ENCODE measurements at places on chromosomes 11 and 22.

- DNase-seq: no peak
These were observed 12.7 kb downstream of the BLID start for GRCh38 chr11:122103321-122103720.

GRCh38 chr11:120746376-120746775, 234.8 kb downstream of the GRIK4 start:
- no peak for DNase-seq

DNA sequence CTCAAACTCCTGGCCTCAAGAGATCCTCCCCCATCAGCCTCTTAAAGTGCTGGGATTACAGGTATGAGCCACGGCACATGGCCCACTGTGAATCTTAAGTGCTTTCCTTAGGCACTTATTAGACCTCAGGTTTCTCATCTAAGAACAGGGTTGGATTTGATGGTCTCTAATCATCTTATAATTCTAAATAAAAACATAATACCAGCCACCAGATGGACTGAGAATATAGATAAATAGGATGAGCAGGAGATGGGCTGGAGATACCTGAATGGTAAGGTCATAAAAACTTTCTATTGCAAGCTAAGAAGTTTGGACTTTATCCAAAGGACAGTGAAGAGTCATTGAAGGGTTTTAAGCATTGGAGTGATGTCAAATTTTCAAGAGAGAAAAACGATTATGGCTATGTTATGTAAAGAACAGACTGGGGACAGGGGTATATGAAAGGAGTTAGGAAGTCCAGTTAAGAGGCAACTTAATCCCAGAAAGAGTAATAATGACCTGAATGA, 85.2 kb downstream of the RELT start:
- no peak for DNase-seq

- DNase-seq: no peak
These were observed 34.6 kb upstream of the CAVIN3 start for GRCh38 chr11:6354651-6355485.

DNA sequence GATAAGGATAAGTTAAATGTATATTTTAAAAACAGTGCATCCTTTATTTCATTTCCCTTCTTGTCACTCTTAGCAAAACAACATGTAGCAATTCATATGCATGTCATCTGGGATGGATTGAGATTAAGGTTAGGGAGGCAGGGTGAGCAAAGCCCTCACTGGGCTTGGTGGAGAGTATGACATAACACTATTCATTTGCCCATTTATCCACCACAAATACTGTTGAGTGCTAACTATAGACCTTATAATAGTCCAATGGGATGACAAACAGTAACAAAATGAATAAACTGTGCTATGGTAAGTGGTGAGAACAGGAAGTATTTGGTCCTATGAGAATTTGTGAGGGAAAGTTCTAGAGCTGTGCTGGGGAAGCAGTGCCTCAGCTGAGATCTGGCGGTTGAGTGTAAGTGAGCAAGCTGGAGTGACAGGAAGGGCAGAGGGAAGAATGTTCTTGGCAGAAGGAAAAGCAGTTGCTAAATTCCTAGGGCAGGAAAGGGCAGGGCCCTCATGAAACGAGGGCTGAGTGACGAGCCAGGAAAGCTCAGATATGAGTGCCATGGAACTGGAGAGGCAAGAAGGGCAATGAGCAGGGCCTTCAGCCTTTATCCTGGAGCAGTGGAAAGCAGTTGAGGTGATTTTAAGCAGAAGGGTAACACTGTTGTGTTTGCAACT, 6.7 kb downstream of the HSD17B12 start:
- no peak for DNase-seq

DNA sequence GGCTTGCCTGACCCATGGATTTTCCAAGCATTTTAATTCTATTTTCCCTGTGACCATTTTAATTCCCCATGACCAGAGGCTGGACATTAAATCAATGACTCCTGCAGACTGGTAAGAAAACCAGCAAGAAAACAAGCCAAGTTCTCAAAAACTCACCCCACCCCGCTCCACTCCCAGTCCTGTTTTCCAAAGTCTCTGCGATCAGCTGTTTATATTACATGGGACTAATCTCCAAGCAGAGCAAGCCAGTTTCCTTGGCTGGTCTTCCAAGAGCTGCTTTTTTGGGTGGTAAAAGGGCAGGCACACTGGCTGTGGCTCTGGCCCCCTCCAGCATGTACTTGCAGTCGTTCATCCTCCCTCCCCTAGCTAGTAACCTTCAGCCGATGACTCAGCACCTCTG, 97.9 kb downstream of the RRAS2 start:
- no peak for DNase-seq

DNA sequence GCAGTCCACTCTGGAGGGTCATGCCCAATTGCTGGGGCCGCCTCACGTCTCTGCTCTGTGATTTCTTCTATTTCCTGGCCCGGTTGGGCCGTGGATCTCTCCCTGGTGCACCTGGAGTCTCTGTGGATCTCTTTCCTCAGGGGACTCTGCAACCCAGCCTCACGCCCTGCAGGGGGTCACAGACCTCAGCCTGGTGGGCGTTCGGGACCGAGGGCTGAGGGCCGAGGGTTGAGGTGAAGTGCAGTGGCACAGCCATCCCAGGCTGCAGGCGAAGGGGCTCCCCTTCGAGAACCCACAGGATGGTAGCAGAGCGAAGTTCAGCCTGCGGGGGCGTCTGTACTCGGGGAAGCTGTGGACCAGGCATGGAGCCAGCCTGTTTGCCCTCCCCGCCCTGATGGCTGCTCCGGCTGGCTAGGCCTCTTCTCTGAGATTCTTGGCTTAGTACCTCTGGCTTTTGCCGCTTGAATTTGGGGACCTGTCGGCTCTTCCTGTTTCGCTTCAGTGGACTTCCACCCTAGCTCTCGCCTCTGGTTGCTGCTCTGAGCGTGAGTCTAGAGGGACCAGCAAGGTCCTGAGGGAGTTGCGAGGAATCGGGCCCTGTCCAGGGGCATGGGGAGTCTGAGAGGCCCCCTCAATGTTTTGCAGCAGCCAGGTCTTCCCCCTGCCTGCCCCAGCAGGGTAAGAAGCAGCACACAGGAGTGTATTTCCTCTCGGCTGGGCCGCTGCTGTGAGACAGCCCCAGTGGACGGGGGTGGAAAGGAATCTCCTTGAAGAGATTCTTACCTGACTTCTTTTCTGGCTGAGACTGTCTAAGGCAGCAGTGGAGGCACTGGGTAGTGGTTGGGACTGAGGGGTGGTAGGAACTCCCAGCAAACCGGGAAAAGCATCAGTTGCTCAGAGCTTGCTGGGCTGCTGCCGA, 140.8 kb downstream of the TBC1D22A start:
- DNase-seq: no peak

GRCh38 chr22:21962655-21962949, 10.0 kb upstream of the PPM1F start:
- no peak for DNase-seq

DNA sequence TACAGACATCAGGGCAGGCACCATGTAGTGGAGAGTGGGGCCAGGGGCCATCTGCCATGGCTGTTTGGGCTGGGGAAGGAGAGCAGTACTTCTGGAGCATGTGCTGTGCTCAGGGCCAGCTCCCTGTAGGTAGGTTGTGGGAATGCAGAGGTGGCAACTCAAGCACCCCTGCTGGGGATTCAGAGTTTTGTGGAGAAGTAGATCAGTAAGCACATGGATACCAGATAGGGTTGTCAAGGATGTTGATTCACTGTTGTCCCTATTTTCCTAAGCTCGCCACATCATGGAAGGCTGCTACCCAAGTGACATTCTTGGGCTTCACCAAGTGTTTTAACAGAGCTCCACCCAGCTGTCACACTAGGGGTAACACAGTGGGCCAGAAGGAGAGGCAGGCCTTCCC, 67.2 kb downstream of the BMAL1 start:
- no peak for DNase-seq

- DNase-seq: no peak
These were observed 76.6 kb downstream of the HIPK3 start for GRCh38 chr11:33333816-33334215.

- DNase-seq: no peak
These were observed 541.7 kb downstream of the NTM start for GRCh38 chr11:131912134-131912533.

GRCh38 chr22:35186492-35186891, 70.8 kb upstream of the HMGXB4 start:
- no peak for DNase-seq

- peak; percentile 82 for DNase-seq
These were observed 88.1 kb downstream of the KCNQ1 start for GRCh38 chr11:2532704-2533586.

GRCh38 chr22:26394777-26395176, 34.3 kb upstream of the ASPHD2 start:
- DNase-seq: no peak

DNA sequence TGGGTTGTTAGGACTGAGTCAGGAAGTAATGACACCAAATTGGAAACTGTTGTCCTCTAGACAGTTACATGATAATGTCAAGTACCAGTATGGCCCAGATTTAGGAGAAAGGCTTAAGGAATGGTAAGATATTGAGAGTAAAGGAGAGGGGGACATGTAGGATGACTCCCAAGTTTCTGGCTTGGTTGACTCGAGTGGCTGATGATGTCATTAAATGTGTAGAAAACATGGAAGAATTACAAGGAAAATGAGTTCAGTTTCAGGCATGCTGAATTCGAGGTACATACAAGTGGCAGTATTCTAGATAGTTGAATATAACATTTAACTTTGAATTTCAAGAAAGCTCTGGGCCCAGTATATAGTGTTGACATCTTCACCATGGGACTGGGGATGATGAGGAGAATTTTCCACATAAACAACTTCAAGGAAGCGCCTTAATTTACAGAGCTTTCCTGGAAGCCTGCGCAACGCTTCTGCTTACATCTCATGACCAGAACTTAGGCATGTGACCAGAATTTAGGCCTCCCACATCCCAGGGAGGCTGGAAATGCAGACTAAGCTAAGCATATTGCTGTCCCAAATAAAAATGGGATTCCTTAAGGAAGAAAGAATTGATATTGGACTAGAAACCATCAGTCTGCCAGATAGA, 3.8 kb downstream of the CFAP300 start:
- no peak for DNase-seq

GRCh38 chr11:58394195-58394594, 12.5 kb downstream of the OR5B3 start:
- no peak for DNase-seq

Measured in activated T-helper 1 cell treated with anti-CD3 and anti-CD28 coated beads, Interleukin-2, amount 50 U/mL, for 16 hours (primary cell).